ENCODE measurements at places on chromosomes 2 and 18.
A peak's percentile ranks its signal among the peaks of the same experiment; 100 is the strongest.

GRCh38 chr2:227164763-227165291, 403 bp downstream of the COL4A3 start:
- DNase-seq = peak; percentile 7

DNA sequence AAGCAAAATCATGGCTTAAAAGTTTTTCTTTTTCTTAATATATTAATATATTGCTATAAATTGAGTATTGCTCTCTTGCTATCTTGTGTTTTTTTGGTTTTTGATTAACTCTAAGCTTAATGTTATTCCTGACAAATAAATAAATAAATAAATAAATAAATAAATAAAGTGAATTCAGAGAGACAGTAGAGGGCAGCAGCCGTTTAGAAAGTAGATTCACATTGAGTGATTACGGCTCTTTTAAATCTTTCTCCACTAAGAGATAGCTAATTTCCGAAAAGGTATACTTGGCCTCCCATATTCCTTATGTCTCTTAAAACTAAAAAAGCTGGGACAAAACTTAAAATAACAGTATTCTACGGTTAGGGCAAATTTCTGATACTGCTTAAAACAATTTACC, 34.3 kb downstream of the MSH2 start:
- DNase-seq = peak; percentile 5

DNA sequence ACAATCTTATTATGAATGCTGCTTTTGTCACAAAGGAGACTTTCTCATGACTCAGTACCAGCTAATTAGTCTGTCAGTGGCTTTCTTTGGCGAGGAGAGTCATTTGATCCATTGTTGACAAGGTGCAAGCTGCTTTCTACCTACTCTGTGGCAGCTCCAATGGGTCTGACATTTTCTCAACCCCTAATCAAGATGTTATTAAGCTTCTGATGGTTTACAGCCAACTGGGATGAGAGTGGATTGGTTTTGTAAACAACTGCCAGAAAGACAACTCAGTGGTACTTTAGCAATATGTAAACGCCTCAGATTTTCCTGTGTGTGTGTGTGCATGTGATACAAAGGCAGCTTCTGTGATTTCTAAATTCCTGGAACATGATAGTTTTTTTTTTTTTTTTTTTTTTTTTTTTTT, 8.2 kb upstream of the CLIP4 start:
- DNase-seq = no peak

DNA sequence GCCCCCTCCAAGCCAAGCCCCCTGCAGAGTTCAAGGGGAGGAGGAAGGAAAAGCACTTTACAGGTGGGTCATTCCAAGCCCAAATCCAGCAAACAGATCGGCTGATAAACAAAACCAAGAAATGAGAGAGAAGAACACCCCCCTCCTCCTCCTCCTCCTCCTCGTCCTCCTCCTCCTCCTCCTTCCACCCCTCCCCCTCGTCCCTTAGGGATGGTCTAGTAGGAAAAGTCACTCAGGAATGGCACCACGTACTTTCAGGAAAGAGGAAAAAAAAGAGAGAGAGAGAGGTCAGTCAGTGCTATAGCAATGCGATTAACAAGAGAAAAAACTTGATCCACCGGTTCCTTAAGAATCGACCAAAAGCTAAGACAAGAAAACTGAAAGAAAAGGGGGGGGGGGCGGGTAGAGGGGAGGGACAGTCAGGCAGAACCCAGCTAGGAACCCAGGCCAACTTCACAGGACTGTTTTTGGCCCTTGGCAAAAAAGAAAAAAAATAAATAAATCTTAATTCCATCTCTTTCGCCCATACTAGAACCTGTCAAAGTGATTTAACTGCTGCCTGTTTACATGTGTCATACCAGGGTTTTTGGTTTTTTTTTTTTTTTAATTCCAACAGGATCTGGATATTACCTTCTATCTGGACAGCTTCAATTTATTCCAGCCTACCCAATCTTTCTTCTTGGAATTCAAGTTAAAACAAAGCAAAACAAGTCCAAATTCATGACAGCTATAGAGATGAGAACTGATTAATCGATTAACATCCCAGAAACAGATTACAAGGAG, 906 bp downstream of the IKZF2 start:
- DNase-seq = no peak

- DNase-seq = no peak
These were observed 954.6 kb downstream of the TSN start for GRCh38 chr2:122710049-122710448.

GRCh38 chr18:3544537-3544936, 94.6 kb downstream of the TGIF1 start:
- DNase-seq = no peak

DNA sequence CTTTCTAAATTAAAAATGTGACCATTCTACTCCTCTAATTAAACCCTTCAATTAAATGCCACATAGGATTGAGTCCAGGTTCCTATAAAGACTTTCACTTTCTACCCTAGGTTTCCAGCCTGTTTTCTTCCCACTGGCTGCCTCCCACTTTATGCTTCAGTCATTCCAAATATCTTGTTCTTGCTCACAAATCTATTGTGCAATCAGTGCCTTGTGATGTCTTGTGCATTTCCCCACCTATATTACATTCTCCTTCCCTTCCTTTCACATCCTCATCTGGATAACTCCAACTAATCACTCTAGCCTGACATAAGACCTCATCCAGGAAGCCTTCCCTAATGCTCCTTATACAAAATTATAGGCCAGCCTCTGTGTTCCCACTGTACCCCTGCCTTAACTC, 281.7 kb upstream of the LRATD1 start:
- DNase-seq = no peak

DNA sequence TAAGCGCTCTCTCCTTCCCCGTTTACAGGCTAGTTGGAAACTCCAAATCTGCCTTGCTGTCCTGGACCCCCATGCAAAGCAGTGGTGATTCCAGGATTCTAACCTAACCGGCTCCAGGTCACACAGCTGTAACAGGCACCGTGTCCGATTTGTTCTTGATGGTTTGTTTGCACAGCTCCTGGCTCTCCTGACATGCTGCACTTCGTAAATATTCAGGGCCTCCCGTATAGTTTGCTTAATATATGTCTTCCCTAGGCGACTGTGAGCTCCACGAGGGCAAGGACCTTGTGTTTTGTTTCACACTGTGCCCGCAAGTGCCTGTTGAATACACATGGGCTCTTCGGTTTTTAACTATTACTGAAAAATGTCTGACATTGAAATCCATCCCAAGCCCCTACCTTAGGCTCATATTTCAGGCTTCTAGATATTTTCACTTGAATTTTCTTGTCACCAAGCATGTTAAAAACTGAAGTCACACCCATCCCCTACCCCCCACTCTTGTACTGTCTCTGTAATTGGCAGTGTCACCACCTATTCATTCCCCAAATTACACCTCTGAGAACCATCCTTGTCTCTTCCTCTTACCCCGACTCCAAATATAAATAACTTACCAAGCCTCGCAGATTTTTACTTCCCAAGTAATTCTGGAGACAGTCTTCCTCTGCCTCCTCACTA, 1.0 kb upstream of the PUM2 start:
- DNase-seq = no peak

GRCh38 chr2:128154225-128154624, 63.2 kb downstream of the UGGT1 start:
- DNase-seq = no peak

DNA sequence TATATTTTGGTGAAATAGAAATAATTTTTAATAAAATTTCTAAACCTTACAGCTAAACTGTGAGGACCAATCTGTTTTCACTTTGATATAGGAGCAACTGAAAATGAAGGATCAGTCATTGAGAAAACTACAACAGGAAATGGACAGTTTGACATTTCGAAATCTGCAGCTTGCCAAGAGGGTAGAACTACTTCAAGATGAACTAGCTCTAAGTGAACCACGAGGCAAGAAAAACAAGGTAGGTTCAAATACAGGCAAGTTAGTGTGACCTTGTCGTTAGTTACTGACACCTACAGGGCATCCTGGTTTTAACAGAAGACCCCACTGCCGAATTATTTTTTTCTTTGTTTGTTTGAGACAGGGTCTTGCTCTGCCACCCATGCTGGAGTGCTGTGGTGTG, 75.5 kb upstream of the STON1 start:
- DNase-seq = no peak

DNA sequence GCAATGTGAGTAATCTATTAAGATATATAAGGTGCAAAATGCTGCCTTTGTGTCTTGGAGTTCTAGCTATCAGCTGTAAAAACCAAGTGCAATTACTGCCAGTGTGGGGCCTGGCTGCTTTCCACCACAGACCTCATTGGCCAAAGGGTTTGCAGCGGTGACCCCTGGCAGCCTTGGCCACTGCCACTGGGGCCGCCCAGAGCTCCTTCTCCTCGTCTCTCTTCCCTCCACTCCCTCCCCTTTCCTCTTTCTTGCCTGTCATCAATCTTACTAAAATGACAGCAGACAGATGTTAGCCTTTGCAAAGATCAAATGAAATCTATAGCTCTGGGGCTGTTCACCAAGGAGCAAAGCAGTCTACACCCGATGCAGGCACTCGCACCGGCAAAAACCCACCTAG, 986.3 kb downstream of the BCL11A start:
- DNase-seq = no peak

DNA sequence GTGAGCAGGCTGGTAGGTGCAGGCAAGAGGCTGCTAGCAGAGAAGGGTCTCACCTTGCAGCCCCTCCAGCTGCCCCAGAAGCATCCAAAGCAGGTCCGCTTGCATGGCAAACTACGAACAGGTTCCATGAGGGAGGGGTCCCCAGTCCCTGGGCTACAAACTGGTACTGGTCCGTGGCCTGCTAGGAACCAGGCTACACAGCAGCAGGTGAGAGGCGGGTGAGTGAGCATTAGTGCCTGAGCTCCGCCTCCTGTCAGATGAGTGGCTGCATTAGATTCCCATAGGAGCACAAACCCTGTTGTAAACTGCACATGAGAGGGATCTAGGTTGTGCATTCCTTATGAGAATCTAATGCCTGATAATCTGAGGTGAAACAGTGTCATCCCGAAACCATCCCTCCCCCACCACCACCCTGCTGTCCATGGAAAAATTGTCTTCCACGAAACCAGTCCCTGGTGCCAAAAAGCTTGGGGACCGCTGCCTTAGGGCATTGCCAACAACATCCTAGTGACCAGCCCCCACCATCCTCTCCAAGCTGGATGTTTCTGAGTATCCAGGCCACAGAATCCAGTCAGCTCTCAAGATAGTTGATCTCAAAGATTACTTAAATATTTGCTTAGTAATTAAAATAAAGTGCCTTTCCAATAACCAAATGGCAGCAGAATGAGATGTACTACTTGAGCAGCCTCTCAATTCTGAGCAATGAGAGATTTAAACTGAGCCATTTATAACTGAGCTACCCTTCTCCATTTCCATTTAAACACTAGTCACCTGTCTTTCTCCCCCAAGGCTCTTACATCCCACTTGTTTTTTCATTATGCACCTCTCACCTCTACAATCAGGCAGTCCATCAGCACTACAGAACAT, 32.4 kb downstream of the LRP2 start:
- DNase-seq = no peak

DNA sequence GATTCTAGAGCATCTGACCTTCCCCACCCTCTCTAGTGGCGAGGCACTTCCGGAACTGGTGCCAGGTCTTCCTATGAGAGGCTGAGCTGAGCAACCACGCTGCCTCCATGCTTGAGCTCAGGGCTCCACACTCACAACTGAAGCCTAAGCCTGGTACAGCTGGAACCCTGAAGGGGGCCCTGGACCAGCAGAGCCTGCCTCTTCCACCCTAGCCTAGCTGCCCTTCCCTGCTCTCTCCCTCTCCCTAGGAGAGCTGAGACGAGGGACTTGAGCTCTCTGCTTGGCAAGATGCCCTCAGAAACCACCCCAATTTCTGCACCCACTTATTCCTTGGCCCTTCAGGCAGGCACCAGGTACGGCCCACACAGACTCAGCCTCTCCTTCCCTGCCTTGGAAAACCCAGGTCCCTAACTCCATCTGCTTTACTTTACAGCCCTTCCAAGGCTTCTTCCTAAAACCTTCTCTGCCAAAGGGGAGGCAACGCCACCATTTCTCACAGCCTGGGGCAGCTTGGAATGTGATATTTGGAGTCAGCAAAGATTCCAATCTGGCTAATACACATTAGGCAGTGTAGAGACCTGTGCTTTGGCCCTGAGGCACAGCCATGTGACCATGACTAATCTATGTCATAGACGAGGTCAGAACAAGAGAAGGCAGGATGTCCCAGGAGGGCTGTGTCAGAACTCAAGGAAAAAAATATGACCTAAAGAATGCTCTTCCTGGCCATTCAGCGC, 18.8 kb downstream of the COX7A2L start:
- DNase-seq = no peak

DNA sequence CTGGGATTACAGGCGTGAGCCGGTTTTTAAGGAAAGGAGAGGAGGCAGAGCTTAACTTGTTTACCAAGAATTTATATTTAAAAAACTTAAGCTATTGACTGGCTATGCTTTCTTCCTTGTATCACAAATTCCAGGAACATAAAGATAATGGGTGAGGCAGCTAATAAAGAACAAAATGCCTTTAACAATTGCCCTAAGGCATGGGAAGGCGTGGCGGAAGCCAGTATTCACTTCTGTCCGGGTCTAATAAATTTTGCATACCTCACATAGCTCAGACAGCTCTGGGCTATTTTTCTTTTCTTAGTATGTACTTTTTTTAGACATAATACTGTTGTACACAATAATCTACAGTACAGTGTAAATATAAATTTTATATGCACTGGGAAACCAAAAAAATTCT, 1.0 kb upstream of the LDAH start:
- DNase-seq = no peak

- no peak for DNase-seq
These were observed 141.5 kb upstream of the APCDD1 start for GRCh38 chr18:10313016-10313342.

DNA sequence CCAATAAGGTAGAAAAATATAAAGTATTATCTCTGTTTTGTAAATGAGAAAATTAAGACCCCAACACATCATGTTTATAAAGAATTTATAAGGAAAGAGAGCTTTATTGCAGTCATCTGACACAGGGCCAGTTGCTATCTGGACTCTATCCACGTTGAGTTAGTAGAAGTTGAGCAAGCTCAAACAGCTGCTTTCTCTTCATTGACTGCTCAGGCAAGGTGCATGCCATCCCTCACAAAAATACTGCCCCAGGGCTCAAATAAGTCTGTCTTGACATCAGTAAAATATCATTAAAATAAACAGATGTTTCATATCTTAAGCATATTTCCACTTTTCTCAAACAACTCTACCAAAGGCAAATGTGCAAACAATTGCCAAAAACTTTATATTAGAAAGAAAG, 14.8 kb downstream of the COL5A2 start:
- no peak for DNase-seq

- no peak for DNase-seq
These were observed 22.6 kb downstream of the ZNF236 start for GRCh38 chr18:76844742-76845477.

- DNase-seq = no peak
These were observed 129.2 kb downstream of the IKZF2 start for GRCh38 chr2:213021971-213022899.

- DNase-seq = no peak
These were observed 115.3 kb upstream of the SCN7A start for GRCh38 chr2:166609183-166609959.

- no peak for DNase-seq
These were observed 5.9 kb upstream of the FHL2 start for GRCh38 chr2:105404736-105405135.

- no peak for DNase-seq
These were observed 69.6 kb downstream of the MAP4K4 start for GRCh38 chr2:101766871-101767739.

- no peak for DNase-seq
These were observed 5.2 kb upstream of the RSAD2 start for GRCh38 chr2:6872394-6872793.

- peak; percentile 38 for DNase-seq
These were observed 77.0 kb upstream of the SERTAD2 start for GRCh38 chr2:64730551-64731262.

Measured in naive B cell (primary cell).